Stimulated activated CD8-positive, alpha-beta memory T cell treated with anti-CD3 and anti-CD28 coated beads, Interleukin-4, amount 100 ng/mL, for 1 hour (primary cell): ENCODE measurements at places on chromosomes 3 and 15.

DNA sequence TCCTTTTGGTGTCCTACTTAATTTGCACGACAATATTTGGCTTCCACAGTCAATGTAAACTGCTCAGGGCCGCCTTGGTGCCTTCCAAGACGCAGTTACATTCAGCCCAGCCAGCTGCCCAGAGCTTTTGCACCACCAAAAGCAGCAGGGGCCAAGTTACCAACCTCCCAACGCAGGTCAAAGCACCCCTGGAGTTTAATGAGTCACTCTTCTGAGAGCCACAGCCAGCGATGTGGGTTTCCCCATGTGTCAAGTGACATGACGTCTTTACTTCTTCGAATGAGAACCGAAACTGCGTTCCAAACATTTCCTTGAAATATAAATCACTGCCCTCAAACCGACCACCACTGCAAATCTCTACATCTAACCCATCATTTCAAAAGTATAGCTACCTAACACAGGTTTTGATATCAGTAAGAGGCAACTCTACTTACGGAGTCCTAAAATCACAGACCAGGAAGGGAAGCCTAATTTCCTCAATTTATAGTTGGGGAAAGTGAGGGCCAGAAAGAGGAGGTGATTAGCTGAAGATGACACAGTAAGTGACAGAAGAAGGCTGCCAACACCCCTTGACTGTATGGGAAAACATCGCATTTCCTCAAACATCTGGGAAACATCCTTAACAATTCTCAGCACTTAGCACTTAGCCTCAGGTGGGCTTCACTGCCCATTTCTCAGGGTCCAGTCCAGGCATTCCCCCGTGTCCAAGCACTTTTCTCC lies 24.5 kb downstream of the MB21D2 start:
- no peak for DNase-seq

DNA sequence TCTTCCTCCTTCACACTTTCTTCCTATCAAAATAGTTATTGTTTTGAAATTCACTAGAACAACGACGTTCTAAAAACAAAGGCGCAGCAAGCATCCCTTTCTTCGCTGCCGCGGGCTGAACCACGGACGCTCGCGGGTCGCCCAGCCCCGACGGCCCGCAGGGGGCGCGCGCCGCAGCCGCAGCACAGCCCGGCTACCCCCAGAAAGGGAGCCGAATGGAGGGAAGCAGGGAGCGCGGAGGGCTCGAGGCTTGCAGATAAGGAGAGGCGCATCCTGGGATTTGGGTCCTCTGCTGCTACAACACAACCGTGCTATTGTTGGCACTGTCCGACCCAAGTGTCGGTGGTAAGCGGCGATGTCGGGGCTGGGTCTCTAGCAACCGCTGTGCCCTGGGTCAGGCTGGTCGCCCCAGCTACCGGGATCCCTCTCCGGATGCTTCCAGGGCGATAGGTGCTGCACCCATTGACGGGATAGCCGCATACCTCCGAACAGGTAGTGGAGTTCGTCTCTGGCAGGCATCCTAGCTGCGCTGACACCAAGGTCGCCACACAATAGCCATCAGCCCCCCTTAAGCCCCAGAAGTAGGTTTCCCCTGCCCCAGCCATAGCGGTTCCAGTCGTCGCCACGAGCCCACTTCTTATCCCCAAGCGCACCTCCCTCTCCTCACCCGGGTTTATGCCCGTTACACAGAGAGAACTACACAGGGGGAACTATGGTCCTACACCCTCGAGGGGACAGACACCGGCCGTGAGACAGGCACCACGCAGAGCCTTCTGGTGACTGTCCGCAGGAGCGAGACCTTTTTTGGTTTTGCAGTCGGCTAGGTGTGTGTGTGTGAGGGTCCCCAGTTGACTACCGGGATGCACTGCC lies 6.0 kb downstream of the ONECUT1 start:
- no peak for DNase-seq

DNA sequence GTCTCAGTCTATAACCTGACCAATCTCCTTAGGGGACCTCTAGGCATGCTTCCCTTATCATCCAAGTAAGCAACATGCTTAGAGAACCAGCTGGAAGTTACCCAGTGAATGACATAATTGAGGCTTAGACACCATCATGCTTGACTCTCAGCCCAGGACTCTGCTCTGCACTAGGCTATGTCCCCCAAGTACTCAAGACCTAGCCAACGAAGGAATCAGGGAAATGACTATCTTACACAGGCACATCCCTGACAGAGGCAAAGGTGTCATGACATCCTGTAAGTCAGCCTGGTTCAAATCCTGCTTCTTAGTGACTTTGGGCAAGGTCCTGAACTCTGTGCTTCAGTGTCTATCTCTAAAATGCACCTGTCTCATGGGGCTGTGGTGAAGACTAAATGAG lies 24.6 kb upstream of the CELF6 start:
- no peak for DNase-seq

GRCh38 chr15:39890621-39891020 lies 29.4 kb downstream of the GPR176 start:
- DNase-seq: no peak

- DNase-seq: no peak
Observed at GRCh38 chr3:134228035-134228434, 22.6 kb downstream of the RYK start.

GRCh38 chr15:44058126-44058525 lies 136.9 kb downstream of the FRMD5 start:
- no peak for DNase-seq

- DNase-seq: no peak
Observed at GRCh38 chr3:18527691-18528090, 102.6 kb upstream of the SATB1 start.

GRCh38 chr15:72751751-72752455 lies 31.7 kb downstream of the ADPGK start:
- no peak for DNase-seq

DNA sequence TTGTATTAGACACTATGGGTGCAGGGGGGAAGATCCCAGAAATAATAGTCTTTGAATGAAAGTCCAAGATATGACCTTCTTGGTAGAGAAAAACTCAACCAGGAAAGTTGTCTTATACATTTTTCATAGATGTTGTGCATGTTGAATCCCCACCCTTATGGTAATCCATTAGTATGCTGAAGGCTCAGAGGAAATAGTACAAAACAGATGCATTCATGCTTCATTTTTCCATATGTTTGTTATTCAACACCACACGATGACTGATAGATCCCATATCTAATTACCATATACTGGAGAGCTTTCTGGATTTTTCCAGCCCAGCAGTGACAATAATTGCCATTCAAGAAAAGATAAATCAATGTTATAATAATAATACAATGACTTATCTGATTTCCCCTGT lies 487.4 kb downstream of the FGF12 start:
- DNase-seq: no peak

- peak; percentile 76 for DNase-seq
Observed at GRCh38 chr15:72231066-72231832, at the start of gene PKM. PKM (minus strand) TSS chr15:72231190; CDS start chr15:72219097, 12,093 bp downstream.

DNA sequence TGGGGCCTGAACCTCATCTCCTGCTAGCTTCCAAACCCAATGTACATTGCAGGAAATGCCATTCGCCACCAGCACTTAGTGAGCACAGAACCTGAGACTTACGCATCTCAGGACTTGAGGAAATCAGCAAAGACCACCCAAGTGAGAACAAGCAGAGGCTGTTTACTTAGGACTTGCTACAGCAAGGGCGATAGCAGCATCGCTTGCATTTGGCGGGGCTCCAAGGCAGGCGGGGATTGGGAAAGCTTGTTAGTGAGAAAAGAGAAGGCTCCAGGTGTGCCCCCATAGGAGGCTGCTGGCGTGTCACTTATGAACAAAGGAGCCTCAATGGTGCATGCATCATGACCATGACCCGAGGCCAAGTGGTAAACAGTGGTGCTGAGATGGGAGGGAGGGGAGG lies 19.7 kb downstream of the SLC6A20 start:
- DNase-seq: no peak

DNA sequence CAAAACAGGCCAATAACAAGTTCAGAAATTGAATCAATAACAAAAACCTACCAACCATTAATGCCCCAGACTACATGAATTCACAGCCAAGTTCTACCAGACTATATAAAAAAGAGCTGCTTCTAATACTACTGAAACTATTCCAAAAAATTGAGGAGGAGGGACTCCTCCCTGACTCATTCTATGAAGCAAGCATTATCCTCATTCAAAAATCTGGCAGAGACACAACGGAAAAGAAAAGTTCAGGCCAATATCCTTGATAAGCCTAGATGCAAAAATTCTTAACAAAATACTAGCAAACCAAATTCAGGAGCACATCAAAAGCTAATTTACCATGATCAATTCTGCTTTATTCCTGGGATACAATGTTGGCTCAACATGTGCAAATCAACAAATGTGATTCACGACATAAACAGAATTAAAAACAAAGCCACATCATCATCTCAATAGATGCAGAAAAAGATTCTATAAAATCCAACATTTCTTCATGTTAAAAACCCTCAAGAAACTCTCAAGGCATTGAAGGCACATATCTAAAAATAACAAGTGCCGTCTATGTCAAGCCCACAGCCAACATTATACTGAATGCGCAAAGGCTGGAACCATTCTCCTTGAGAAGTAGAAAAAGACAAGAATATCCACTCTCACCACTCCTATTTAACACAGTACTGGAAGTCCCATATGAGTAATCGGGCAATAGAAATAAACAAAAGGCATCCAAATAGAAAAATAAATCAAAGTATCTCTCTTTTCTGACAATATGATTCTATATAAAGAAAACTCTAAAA lies 573.6 kb upstream of the GRM7 start:
- no peak for DNase-seq

GRCh38 chr15:47443839-47444238 lies 273.5 kb upstream of the SEMA6D start:
- DNase-seq: no peak
